Brain (organoid and tissue), 16 donors: ENCODE measurements at places on chromosomes 5 and 9. TPM values are rescaled to one million over a fixed set of nuclear protein-coding genes. Genes with fewer than 3 reads are reported as not detected.

SHROOM1 gene
- 14.5 TPM for polyA plus RNA-seq

ADRB2 gene
- 0.53 TPM for polyA plus RNA-seq

DAP gene
- 155 TPM for polyA plus RNA-seq

HRH2 gene
- 2.1 TPM for polyA plus RNA-seq

OMD gene
- 0.34 TPM for polyA plus RNA-seq

MINAR2 gene
- not detected for polyA plus RNA-seq

CDX1 gene
- not detected for polyA plus RNA-seq
